Kidney (tissue), 22 donors: ENCODE measurements at places on chromosomes 7 and 10. TPM values are rescaled to one million over a fixed set of nuclear protein-coding genes. Genes with fewer than 3 reads are reported as not detected.

Gene TMEM273
- total RNA-seq = 16.8 TPM

Gene SPDYE8
- not detected for total RNA-seq

Gene GPC2
- 1.8 TPM for total RNA-seq

Gene FZD1
- 34.8 TPM for total RNA-seq

Gene CCDC172
- not detected for total RNA-seq

Gene STK31
- 0.44 TPM for total RNA-seq

DNA sequence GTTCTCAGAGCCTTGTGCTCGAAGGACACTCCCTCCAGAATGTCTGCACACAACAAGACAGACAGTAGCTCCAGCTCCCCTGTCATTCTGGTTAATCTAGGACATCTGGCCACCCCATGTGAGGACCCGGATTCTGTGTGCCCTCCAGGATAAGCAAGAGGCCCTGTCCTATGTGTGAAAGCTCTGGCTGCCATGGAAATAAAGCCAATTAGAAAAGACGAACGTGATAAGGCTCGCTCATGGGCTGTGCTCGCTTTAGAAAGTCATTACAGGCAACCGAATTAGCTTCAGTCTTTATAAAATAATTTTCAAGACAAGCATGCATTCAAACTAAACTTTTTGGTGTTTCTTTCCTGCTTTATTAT is 263.4 kb downstream of the INHBA start:
- H3K4me3 ChIP-seq = no peak overlapping the region
- no peak for DNase-seq
- H3K4me1 ChIP-seq = no peaks in the 10 kb centered on the region
- no peaks in the 10 kb centered on the region for H3K27me3 ChIP-seq

GRCh38 chr10:126309228-126309883 is 78.9 kb downstream of the ADAM12 start:
- no peaks in the 10 kb centered on the region for H3K27me3 ChIP-seq
- H3K4me1 ChIP-seq = no peaks in the 10 kb centered on the region
- DNase-seq = no peak

GRCh38 chr10:20916976-20917375 is 19.9 kb upstream of the NEBL start:
- H3K4me3 ChIP-seq = no peak overlapping the region
- H3K27me3 ChIP-seq = no peaks in the 10 kb centered on the region
- H3K4me1 ChIP-seq = no peaks in the 10 kb centered on the region
- DNase-seq = no peak
- no peak overlapping the region for H3K27ac ChIP-seq

DNA sequence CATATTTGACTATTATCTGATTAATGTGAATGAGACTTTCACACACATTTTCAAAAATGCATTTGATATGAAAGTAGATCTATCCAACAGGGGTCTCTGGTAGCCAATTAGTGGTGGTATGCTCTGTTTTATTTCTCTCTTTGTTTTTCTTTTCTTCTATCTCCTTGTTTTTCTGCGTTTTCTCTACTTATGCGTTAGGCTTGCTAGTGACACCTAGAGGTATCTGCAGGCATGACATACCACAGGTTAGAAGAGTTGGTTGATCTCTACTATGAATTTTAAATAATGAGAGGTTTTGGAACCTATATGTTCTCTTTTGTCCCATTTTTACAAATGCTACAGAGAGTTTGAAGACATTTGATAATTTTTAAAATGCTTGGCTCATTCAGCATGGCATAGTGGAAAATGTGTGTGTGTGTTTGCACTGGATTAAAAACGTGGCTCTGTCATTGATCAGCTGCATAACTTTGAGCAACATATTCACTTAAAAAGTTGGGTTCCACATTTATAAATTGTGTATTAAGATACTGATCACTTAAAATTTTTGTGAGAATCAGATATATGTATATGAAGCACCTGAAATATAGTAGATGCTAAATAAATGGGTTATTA is 28.1 kb upstream of the PLXDC2 start:
- no peak overlapping the region for H3K4me3 ChIP-seq
- H3K4me1 ChIP-seq = no peaks in the 10 kb centered on the region
- no peaks in the 10 kb centered on the region for H3K36me3 ChIP-seq
- H3K27me3 ChIP-seq = no peaks in the 10 kb centered on the region
- peak; percentile 43 for DNase-seq

DNA sequence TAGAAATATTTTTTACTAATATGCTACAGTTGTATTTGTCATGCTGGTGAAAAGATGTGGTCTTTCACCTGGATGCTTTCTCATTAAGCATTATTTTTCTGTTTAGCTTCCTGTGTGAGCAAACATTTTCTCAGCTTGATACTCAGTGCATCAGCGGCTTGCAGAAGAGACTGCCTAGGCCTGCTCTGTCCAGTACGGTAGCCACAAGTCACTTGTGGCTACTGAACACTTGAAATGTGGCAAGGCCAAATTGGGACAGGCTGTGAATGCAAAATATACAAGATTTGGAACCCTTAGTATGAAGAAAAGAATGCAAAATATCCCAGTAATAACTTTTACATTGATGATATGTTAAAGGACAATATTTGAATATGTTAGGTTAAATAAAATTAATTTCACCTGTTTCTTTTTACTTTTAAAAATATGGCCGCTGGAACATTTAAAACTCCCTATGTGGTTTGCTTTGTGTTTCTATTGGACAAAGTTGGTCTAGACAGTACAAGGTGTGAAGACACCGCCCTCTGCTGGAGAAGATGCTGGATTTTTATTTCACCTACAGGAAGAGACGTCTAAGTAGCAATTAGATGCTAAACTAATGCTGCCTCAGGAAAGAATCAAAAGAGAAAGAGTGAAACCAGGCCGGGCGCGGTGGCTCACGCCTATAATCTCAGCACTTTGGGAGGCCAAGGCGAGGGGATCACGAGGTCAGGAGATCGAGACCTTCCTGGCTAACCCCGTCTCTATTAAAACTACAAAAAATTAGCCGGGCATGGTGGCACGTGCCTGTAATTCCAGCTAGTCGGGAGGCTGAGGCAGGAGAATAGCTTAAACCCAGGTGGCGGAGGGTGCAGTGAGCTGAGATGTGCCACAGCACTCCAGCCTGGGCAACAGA is 5.3 kb downstream of the SRGN start:
- peak; percentile 73 for DNase-seq
- no peak overlapping the region for H3K4me3 ChIP-seq
- no peak overlapping the region for H3K27ac ChIP-seq
- no peaks in the 10 kb centered on the region for H3K4me1 ChIP-seq
- H3K36me3 ChIP-seq = no peaks in the 10 kb centered on the region

- no peak for DNase-seq
- no peak overlapping the region for H3K27ac ChIP-seq
- no peak overlapping the region for H3K4me3 ChIP-seq
Observed at GRCh38 chr7:103474956-103475355, 28.9 kb upstream of the SLC26A5 start.

GRCh38 chr7:2979951-2980350 is 63.7 kb downstream of the CARD11 start:
- DNase-seq = peak; percentile 60
- H3K27ac ChIP-seq = no peak overlapping the region
- H3K27me3 ChIP-seq = no peaks in the 10 kb centered on the region
- H3K36me3 ChIP-seq = no peaks in the 10 kb centered on the region
- H3K4me3 ChIP-seq = no peak overlapping the region

GRCh38 chr10:90051474-90051873 is 350.1 kb downstream of the KIF20B start:
- H3K27ac ChIP-seq = no peak overlapping the region
- no peaks in the 10 kb centered on the region for H3K36me3 ChIP-seq
- no peaks in the 10 kb centered on the region for H3K4me1 ChIP-seq
- DNase-seq = no peak
- H3K27me3 ChIP-seq = no peaks in the 10 kb centered on the region

DNA sequence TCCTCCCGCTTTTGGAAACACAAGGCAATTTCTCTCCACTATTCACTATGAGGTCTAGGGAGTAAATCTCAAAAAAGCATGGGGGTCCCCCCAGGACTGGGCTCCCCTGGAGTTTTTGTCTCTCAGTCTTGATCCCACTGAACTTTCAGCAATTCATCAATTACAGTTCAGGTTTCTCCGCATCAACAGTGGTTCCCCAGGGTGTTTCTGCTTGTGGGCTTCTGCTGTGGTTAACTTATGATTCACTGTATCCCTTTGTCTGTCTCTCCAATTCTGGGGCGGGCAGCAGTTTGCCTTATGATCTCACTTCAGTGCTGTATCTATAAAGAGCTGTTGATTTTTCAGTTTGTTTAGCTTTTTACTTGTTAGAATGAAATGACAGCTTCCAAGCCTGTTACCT is 142.6 kb upstream of the CDC14C start:
- no peaks in the 10 kb centered on the region for H3K36me3 ChIP-seq
- H3K4me1 ChIP-seq = no peaks in the 10 kb centered on the region
- no peaks in the 10 kb centered on the region for H3K27me3 ChIP-seq
- peak; percentile 1 for DNase-seq
- H3K4me3 ChIP-seq = no peak overlapping the region

DNA sequence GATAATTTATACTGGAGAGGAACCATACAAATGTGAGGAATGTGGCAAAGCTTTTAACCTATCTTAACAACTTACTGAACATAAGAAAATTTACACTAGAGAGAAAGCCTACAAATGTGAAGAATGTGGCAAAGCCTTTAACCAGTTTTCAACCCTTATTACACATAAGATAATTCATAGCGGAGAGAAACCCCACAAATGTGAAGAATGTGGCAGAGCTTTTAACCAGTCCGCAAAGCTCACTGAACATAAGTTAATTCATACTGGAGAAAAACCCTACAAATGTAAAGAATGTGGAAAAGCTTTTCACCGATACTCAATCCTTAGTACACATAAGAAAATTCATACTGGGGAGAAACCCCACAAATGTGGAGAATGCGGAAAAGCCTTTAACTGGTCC is 37.9 kb downstream of the ZNF138 start:
- DNase-seq = no peak
- H3K4me3 ChIP-seq = no peak overlapping the region
- H3K27ac ChIP-seq = no peak overlapping the region
- no peaks in the 10 kb centered on the region for H3K27me3 ChIP-seq
- H3K4me1 ChIP-seq = no peaks in the 10 kb centered on the region

- no peaks in the 10 kb centered on the region for H3K4me1 ChIP-seq
- no peak overlapping the region for H3K27ac ChIP-seq
- no peak for DNase-seq
Observed at GRCh38 chr7:23021596-23021995, 7.7 kb upstream of the HYCC1 start.

DNA sequence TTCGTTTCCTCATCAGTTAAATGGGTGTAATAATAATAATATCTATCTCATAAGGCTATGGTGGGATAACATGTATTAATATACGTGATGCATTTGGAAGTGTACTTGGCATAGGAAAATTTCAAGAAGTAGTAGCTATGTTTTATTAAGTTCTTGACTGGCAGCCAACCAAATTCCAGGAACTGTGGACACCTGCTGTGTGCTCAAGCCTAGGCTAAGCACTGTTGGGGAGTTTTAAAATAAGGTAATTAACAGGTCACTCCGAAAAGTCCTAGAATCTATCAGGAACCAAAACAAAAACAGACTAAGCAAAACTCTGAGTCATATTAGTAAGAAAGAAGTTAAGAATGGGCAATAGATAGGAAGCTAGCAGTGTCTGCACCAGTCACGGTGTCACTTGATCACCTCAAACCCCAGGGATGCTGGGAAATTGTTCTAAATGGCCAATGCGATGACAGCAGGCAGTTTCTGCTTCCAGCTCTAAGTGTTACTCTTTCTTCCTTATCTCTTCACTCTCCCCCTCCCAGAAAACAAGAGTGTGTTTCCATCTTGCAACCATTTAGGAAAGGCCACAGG is 92.0 kb upstream of the GDF10 start:
- no peaks in the 10 kb centered on the region for H3K27me3 ChIP-seq
- H3K36me3 ChIP-seq = no peaks in the 10 kb centered on the region
- no peak overlapping the region for H3K4me3 ChIP-seq
- no peak for DNase-seq
